Esophagus mucosa (tissue), 1 donor: ENCODE measurements at places on chromosomes 2 and 18. TPM values are rescaled to one million over a fixed set of nuclear protein-coding genes. Genes with fewer than 3 reads are reported as not detected.

The TPO gene
- 1.2 TPM for total RNA-seq

GRCh38 chr18:62790871-62791772 lies 75.8 kb downstream of the PHLPP1 start:
- no peak for ATAC-seq

- ATAC-seq = no peak
Measured at GRCh38 chr2:175687465-175687864, 314.6 kb downstream of the LNPK start.

GRCh38 chr2:171965661-171966060 lies 34.1 kb upstream of the METAP1D start:
- no peak for ATAC-seq

GRCh38 chr2:168534926-168535325 lies 78.9 kb downstream of the CERS6 start:
- ATAC-seq = no peak

DNA sequence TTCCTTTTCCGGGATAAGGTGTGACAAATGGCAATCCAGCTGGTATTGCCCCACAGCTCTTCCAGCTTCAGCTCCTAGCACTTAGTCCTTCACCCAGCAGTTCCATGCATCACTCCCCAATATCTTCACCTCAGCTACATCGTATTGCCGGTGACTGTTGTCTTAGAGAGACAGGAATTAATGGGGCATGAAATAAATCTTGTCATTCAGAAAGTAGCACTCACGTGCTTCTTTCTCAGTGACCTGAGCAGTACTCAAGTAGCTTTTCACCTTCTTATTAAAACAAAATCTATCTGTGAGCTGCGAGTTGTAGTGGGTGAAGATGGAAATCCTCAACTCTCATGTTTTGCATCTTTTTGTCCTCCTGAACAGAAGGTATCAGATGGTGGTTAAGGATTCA lies 72.8 kb downstream of the PTH2R start:
- ATAC-seq = no peak

- ATAC-seq = no peak
Measured at GRCh38 chr2:238163481-238164198, 4.9 kb downstream of the ERFE start.
